ENCODE measurements at places on chromosomes 12 and 14.

GRCh38 chr12:48078901-48079300 lies 27.0 kb downstream of the SENP1 start:
- DNase-seq, result no peak

- no peak for DNase-seq
These were observed 32.9 kb downstream of the FIGNL2 start for GRCh38 chr12:51815571-51815970.

GRCh38 chr12:20950248-20950647 lies 139.7 kb downstream of the SLCO1B3 start:
- DNase-seq, result peak; percentile 11

GRCh38 chr12:66162701-66163100 lies 7.1 kb downstream of the TMBIM4 start:
- no peak for DNase-seq

- DNase-seq, result no peak
These were observed 208.3 kb downstream of the LRIG3 start for GRCh38 chr12:58711974-58712373.

DNA sequence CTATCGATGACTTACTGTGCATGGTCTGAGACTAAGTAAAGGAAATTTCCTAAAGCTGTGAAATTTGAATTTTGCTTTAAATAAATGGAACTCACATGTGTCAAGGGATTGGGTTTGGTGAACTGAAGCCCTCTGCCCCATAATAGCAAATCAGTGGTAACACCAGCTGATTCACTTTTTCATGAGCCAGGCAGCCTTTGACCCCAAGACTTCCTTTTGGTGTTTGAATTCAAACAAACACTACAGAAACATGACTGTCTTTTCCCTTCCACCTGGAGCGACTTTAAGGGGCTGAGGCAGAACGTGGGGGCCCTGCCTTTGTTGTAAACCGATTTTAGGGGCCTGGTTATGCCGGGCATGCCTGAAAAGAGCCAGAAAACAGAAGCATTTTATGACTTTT lies 28.8 kb downstream of the KCTD10 start:
- no peak for DNase-seq

GRCh38 chr14:96130391-96130790 lies 74.2 kb upstream of the BDKRB2 start:
- DNase-seq, result no peak

GRCh38 chr12:90510948-90511347 lies 444.0 kb downstream of the CCER1 start:
- no peak for DNase-seq

DNA sequence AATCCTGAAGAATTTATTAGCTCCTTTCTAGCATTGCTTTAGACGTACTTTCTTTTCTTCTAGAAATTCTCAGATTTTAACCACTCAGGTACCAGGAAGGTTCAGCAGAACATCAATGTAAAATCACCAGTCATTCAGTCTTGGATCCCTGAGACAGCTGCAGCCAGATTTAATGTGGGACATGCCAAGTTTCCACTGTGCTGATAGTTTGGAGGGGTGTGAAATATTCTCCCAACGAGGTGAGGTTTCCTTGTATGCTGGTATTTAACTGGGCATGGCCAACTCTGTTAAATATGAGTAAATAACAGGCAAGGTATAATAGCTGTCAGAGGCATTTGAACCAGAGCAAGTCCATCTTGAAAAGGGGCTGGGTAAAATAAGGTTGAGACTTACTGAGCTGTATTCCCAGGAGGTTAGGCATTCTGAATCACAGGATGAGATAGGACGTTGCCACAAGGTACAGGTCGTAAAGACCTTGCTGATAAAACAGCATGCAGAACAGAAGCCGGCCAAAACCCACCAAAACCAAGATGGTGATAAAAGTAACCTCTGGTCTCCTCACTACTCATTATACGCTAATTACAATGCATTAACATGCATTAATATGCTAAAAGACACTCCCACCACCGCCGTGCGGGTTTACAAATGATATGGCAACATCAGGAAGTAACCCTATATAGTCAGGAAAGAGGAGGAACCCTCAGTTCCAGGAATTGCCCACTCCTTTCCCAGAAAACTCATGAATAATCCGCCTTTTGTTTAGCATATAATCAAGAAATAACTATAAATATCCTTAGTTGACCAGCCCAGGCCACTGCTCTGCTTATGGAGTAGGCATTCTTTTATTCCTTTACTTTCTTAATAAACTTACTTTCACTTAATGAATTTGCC lies 75.2 kb upstream of the RASSF8 start:
- no peak for DNase-seq

DNA sequence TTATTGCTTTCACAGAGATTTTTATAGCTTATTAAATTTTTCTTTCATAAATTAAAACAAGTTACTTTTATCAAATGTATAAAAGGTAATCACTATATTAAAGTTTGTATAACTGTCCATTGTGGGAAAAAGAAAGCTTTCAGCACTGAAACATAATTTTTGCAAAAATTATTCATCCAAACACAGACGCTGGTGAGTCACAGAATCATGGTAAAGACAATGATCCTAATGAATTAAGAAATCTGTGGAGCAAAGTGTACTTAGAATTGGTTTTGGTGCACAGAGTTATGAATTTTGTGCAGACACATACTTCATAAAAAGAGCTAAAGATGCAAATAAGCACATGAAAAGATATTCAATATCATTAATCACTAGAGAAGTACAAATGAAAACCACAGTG lies 31.7 kb upstream of the C2CD5 start:
- no peak for DNase-seq

DNA sequence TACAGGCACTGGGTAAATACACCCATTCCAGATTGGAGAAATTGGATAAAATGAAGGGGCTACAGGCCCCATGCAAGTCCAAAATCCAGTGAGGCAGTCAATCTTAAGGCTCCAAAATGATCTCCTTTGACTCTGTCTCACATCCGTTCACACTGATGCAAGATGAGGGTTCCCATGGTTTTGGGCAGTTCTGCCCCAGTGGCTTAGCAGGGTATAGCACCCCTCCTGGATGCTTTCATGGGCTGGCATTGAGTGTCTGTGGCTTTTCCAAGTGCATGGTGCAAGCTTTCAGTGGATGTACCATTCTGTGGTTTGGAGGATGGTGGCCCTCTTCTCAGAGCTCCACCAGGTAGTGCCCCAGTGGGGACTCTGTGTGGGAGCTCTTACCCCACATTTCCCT lies 427.2 kb downstream of the TRHDE start:
- no peak for DNase-seq

DNA sequence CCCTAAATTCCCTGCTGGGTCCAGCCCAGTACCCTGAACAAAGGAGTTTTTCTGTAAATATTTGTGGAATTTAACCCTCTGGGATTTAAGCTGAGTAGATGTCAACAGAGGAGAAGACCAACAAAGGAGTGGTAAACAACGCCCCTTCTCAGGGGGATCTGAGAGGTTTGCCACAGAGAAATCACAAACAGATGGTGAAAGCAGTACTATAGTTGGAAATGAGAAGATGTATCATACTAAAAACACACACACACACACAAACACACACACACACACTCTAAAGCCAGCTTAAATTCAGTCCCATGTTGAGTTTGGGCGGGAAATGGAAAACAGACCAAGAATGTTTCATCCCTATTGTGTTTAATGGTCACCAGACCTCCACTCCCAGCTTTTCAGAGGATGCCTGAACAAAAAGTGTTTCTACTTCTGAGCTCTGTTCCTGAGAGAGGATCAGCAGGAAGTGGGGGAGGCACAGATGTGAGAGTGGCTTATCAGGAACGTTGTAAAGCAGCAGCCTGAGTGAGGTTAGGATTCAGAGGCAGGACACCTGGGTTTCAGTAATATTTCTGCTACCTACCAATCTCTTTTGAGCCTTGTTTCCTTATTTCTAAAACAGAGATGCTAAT lies 3.2 kb downstream of the BIN2 start:
- DNase-seq, result peak; percentile 31

DNA sequence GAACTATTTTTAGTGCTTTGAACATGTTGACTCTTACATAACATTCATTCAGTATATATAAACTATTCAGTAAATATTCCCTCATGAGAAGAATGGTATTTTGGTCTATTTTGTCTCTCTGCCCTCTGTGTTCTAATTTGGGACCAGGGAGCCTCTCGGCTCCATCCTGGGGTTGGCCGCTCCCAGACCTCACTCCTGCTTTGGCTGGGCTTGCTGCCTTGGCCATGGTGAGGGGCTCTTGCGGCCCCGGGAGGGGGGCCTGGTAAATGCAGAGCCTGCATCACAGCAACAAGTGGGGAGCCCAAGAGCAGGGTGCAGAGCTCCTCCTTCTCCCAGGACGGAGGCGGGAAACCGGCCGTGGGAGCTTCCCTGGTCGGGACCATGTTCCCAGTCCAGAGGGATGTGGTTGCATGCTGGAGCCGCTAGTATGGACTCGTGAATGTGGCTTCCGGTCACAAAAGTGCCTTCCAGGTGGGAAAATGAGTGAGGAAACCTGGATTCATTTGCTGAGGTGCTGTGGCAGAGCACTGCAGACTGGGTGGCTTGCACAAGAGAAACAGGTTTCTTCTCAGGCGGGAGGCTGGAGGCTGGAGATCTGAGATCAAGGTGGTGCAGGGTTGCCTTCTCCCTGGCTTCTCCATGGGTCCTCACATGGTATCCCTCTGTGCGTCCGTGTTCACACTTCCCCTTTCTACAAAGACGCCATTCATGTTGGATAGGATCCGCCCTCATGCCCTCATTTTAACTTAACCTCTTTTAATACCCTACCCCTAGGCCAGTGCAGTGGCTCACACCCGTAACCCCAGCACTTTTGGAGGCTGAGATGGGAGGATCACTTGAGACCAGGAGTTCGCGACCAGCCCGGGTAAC lies 250.2 kb downstream of the CACNA1C start:
- DNase-seq, result no peak

DNA sequence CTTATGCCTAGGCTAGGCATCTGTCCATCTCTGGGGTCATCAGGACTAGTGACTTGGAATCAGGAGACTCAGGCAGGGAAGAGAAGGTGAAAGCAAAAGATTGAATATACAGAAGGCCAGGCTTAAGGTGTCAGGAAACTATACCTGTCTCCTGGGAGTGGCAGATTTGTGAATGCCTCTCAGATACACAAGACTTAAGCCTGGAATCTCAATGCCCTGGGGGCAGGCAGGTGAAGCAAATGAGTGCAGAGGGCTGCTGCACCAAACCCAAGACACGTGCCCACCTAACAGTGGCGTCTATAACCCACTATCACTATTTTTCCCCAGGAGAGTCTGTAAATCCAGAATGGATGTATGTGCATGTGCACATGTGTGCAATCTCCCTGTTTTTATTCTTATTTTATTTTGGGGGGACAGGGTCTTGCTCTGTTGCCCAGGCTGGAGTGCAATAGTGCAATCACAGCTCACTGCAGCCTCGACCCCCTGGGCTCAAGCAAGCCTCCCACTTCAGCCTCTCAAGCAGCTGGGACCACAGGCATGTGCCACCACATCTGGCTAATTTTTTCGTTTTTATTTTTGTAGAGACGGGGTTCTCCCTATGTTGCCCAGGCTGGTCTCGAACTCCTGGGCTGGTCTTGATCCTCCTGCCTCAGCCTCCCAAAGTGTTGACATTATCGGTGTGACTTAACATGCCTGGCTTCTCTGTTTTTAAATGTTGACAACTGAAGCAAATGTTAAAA lies 31.9 kb upstream of the FOS start:
- no peak for DNase-seq

GRCh38 chr14:34098045-34098984 lies 147.4 kb upstream of the EGLN3 start:
- peak; percentile 46 for DNase-seq

DNA sequence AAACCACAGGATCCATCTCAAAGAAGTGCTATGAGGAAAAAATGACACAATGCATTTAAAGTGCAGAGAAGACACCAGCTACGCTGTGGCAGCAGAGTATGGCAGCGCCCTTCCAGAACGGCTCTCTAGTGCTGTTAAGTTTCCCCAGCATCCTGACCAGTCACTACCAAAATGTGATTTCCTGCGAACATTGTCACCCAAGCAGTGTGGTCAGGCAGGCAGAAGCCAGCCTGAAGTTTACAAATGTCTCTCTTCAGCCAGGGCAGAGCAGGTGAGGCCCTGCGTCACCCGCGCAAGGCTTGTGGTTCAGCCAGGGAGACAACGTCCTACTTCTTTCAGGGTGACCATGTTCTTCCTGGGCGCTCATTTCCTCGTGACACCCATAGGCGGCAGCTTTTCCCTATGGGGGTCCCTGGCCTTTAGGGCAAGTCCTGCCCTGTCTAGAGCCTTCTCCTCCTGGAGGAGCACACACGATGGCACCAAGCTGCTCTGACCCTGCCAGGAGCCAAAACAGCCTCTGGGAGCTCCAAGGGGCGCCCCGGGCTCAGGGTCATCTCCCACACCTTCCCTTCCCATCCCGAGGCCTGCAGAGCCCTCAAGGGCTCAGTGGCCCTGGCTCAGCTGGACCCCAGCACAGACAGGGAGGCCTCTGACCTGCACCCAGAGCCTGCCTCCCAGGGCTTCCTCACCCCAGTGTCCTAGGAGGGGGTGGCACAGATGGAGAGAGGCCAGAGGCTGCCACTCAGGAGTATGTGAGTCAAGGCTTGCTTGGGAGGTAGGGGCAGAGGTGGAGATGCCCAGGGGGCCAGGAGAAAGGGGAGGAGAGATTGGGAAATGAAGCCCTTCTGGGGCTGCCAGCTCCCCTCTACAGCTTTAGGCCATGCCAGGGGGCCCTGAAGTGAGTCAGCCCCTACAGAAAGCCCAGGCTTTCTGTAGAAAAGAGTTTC lies 41.9 kb downstream of the PSMA6 start:
- no peak for DNase-seq

DNA sequence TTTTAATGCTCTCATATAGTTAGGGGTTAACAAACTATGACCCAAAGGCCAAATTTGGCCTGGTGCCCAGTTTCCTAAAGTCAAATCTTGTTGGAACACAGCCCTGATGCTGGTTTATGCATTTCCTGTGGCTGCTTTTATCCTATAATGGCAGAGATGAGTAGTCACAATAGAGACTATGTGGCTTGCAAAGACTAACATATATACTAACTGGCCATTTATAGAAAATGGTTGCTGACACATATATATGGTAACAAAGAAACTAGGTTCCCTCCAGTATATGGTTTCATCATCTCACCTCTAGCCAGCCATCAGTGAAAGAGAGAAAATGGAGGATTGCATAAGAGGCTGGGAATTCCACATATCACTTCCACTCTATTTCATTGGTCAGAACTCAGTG lies 10.8 kb downstream of the NAV3 start:
- no peak for DNase-seq

DNA sequence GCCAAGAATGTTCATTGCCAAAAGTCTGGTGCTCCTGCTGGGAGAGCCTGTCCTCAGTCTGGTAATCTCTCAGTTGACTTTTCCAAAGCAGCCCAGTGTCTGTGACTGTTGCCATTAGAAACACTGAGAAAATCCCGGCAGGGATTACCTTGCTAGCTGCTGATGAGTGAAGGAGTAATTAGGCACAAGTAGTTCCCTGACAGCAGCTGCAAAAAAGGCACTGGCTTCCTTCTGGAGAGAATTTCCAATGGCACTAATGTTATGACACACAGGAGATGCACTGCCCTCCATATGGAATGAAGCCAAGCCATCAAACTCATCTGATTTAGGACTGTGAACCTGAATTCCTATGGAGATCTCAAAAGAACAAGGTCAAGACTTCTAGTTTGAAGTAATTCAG lies 1321.2 kb upstream of the SEL1L start:
- no peak for DNase-seq

GRCh38 chr14:51370758-51371386 lies 130.8 kb downstream of the TMX1 start:
- DNase-seq, result no peak

- DNase-seq, result no peak
These were observed 4.6 kb downstream of the DTX1 start for GRCh38 chr12:113061061-113061694.

GRCh38 chr12:108770269-108770829 lies 39.0 kb upstream of the CORO1C start:
- no peak for DNase-seq

GRCh38 chr12:23729359-23729758 lies 220.1 kb downstream of the SOX5 start:
- no peak for DNase-seq

- DNase-seq, result no peak
These were observed 24.4 kb downstream of the NAP1L1 start for GRCh38 chr12:76060111-76060510.
